ENCODE measurements at places on chromosomes 2 and 18. TPM values are rescaled to one million over a fixed set of nuclear protein-coding genes. Genes with fewer than 3 reads are reported as not detected.

The PID1 gene
- total RNA-seq, result 0.53 TPM

The CHRND gene
- total RNA-seq, result not detected

The SATB2 gene
- 7.5 TPM for total RNA-seq

The LONRF2 gene
- 0.02 TPM for total RNA-seq

The AQP12A gene
- not detected for total RNA-seq

The CIAO1 gene
- total RNA-seq, result 64.5 TPM

The CAPN14 gene
- total RNA-seq, result 0.17 TPM

The CCDC74B gene
- total RNA-seq, result 2.7 TPM

The NCK2 gene
- 73.2 TPM for total RNA-seq

The CFC1 gene
- not detected for total RNA-seq

The MEP1B gene
- total RNA-seq, result not detected

The CCDC121 gene
- 1.9 TPM for total RNA-seq

The SIX3 gene
- not detected for total RNA-seq

The PLEKHA3 gene
- 32.6 TPM for total RNA-seq

The DCDC2C gene
- total RNA-seq, result not detected

The NEURL3 gene
- total RNA-seq, result not detected

The ANKRD29 gene
- total RNA-seq, result 12.6 TPM

The ZNF514 gene
- 14.5 TPM for total RNA-seq

The SFTPB gene
- total RNA-seq, result not detected

The LYPD1 gene
- not detected for total RNA-seq

The ERICH2 gene
- 1.7 TPM for total RNA-seq

The SNRNP27 gene
- total RNA-seq, result 25.3 TPM

The ZNG1B gene
- 31.6 TPM for total RNA-seq

The SOS1 gene
- total RNA-seq, result 30.9 TPM

The TUBA3E gene
- not detected for total RNA-seq

The PSTPIP2 gene
- 33.2 TPM for total RNA-seq

The IL36RN gene
- total RNA-seq, result 1.3 TPM

The SUMO1 gene
- total RNA-seq, result 95.5 TPM

The FNDC4 gene
- 29.2 TPM for total RNA-seq

The ADGRF3 gene
- total RNA-seq, result 0.17 TPM

The KCNK3 gene
- 0.17 TPM for total RNA-seq

The CHMP1B gene
- total RNA-seq, result 61.6 TPM

The CKAP2L gene
- 32.7 TPM for total RNA-seq
